Stimulated activated CD8-positive, alpha-beta memory T cell treated with anti-CD3 and anti-CD28 coated beads, Interleukin-2, amount 100 ng/mL, for 1 hour (primary cell): ENCODE measurements at places on chromosomes 13 and 19.
A peak's percentile ranks its signal among the peaks of the same experiment; 100 is the strongest.

DNA sequence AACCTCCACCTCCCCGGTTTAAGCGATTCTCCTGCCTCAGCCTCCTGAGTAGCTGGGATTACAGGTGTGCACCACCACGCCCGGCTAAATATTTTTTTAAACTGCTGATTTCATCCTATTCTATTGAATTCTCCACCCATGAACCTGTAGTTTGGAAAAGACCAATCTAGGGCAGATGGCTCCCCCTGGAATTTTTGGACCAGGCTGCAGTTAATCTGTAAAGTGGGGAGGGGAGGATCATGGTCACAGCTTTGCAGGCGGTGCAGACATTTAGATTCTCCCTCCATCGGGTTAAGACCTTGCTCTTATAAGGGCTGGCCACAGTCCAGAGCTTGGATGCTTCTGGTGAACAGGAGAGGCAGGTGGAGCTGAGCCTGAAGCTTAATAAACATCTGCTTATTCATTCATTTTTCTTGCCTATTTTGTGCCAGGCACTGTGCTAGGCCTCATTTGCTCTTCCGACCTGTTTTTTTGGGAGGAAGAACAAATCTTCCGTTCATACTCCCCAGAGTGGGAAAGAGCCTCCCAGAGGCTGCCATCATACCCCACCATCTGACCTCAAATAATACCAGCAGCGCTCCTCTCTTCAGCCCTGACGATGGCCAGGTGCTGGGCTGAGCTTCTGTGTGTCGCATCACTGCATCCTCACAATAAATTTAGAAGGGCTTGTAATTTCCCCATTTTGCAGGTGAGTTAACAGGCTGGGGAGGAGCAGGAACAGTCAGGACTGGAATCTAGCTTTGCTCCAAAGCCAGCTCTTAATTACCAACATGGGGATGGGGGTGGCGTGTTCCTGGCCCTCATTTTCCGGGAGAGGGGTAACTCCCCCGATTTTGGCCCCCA lies 902 bp upstream of the CCDC106 start:
- no peak for DNase-seq

DNA sequence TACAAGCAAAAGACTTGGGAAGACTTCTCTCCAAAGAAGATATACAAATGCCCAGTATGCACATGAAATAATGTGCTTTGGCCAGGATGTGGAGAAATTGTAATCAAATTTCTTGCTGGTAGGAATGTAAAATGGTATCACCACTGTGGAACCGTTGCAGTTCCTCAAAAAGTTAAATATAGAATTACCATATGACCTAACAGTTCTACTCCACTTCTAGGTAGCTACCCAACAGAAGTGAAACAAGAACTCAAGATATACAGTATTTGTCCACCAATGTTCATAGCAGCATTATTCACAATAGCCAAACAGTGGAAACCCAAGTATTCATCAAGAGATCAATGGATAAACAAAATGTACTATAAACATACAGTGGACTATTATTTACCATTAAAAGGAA lies 95.0 kb upstream of the KLF5 start:
- DNase-seq: no peak

GRCh38 chr13:98169331-98169730 lies 7.7 kb downstream of the RNF113B start:
- no peak for DNase-seq

GRCh38 chr19:41264581-41265394 lies 616 bp downstream of the HNRNPUL1 start:
- peak; percentile 4 for DNase-seq

- no peak for DNase-seq
These were observed 222.5 kb downstream of the OXGR1 start for GRCh38 chr13:96771486-96772367.
